ENCODE measurements at places on chromosomes 13 and 19.

GRCh38 chr19:55372316-55373081 is 2.2 kb upstream of the IL11 start:
- DNase-seq, result peak; percentile 89

DNA sequence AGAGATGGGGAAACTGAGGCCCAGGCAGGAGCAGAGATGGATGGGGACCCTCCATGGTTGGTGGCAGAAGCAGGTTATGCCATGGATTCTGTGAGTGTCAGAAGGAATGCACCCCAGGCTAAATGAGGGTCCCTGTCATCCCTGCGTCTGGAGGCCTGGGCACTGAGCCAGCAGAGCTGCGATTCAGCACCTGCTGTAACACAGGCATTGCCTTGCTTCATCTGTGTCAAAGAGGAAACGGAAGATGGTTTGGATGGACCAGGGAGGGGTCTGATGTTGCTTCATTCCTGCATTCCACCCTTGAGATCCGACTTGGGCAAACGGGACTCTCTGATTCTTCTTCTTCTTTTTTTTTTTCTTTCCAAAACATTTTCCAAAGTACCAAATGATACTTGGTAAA is 1.2 kb downstream of the C5AR1 start:
- DNase-seq, result no peak

- peak; percentile 90 for DNase-seq
Observed at GRCh38 chr19:42121656-42122069, 10.6 kb downstream of the POU2F2 start.

- no peak for DNase-seq
Observed at GRCh38 chr13:94711561-94712286, 621 bp downstream of the SOX21 start.

DNA sequence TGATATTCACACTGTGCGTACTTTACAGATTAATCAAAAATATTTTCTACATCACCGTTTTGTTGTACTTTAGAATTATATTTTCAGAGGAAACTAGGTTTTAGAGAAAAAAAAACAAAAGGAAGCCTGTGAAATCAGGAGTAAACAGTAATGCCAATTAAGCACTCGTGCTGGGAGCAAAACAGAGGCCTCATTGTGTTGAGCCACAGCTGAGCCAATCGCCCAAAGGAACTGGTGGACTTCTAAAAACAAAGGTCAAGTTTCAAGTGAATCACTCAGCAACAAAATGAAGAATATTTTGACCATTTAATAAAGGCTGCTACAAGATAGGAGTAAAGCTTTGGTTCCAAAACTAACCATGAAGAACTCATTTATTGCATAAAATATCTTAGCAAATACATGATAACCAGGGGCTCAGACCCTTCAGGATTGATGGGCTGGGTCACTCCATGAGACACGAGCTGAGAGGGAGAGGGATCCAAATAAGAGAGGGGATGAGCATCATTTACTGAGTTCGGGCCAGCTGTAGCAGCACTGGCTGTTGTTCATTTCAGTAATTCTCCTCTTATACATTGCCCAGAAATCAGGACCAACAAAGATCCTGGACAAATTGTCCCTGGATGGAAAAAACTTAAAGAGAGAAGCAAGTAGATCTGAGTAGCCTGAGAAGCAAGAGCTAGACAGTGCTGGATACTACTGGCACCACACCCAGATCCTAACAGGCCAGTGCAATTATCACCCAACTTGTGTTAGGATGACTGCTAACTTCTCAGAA is 8.3 kb upstream of the NALCN start:
- no peak for DNase-seq

GRCh38 chr13:50740052-50740741 is 103.3 kb downstream of the DLEU7 start:
- DNase-seq, result no peak

DNA sequence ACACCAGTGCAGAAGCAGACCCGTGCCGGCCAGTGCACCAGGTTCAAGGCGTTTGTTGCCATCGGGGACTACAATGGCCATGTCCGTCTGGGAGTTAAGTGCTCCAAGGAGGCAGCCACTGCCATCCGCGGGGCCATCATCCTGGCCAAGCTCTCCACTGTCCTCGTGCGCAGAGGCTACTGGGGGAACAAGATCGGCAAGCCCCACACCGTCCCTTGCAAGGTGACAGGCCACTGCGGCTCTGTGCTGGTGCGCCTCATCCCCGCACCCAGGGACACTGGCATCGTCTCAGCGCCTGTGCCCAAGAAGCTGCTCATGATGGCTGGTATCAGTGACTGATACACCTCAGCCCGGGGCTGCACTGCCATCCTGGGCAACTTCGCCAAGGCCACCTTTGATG is 10.1 kb downstream of the ZNF44 start:
- no peak for DNase-seq

DNA sequence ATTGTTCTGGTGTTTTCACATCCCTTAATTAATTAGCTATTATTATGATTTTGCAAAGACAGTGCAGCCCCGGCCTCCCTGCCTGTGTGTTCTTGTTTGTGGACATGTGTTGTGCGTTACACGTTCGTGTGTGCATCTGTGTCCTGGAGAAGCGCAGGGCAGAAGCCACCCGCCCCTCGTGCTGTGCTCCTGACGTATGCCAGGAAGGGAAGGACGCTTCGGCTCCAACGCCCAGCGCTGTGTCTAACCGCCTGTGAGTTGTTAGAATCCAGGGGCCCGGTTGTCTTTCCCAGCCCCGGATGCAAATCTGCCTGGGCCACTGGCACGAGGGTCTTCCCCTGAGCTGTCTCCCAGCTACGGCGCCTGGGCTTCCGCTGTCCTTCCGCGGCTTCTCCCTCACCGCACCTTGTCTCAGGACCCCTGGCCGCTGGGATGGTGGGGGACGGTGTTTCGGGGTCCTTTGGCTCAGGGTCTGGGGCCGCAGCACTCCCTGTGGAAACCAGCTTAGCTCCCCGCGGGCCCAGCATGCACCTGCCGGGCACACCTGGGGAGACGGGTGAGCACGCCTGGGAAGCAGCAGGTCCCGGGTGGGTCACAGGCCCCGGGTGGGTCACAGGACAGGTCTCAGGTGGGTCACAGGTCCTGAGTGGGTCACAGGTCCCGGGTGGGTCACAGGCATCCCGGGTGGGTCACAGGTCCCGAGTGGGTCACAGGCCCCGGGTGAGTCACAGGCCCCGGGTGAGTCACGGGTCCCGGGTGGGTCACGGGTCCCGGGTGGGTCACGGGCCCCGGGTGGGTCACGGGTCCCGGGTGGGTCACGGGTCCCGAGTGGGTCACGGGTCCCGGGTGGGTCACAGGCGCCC is 51.5 kb downstream of the GAS6 start:
- DNase-seq, result no peak

DNA sequence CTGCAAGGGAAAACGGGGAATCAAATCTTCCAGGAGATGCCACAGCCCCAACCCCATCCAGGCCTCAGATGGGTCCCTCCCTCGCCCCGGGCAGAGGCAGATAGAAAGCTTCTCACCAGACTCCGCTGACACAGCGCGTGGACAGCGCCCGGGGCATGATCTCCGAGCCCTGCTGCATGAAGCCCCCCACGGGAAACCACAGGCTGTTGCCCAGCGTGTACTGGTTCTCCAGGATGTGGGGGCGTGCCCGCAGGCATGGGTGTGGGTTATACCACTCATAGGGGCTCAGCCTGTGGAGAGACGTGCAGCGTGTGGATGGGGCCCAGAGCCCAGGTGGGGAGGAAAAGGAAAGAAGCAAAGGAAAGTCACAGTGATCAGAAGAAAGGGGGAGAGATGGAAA is 27.2 kb upstream of the ATP1A3 start:
- DNase-seq, result no peak

DNA sequence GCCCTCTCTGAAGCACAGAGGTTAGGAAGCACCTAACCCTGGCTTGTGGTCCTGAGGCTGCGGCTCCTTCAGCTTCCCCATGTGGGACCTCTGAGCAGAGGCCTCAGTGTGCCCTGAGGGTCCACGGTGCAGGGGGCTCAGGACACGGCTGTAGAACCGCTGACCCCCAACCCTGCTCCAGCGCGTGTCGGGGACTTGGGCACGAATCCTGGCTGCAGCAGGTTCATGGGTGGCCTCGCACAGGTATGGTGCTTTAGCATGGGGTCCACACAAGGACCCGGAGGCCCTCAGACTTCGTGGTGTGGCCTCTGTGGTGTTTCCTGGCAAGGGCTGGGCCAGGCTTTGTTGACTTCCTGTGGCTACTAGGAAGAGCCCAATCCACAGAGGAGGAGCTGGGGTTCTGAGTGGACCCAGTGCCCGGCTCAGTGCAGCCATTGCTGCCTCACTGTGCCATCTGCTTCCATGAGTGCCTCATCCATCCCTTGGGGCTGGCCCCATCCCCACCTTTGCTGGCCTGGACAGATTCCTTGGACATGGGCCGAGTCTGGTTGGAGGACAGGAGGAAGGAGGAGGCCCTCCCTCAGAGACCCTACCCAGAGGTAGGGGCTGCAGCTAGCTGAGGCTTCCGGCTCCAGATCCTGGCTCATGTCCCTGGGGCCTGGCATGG is 24.5 kb downstream of the ZBTB7A start:
- no peak for DNase-seq

- peak; percentile 68 for DNase-seq
Observed at GRCh38 chr19:532561-533363, 1.2 kb downstream of the CDC34 start.

DNA sequence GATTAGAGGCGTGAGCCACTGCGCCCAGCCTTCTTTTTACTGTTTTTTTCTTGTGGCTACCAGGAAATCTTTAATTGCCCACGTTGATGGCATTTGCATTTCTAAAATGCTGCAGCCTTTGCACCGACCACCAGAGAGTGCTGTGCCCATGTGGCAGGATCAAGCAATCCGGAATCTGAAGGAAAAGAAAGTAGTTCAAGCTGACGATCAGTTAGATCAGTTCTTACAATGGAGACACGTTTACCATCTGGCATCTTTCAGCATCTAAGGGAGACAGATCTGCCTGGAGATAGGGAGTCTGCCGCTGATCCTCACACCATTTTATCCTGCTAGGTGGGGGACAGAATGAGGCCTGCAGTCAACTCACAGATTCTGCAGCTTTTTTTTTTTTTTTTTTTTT is 19.9 kb downstream of the TINCR start:
- peak; percentile 30 for DNase-seq

GRCh38 chr13:20101467-20102316 is 59.2 kb downstream of the GJA3 start:
- DNase-seq, result peak; percentile 9

- DNase-seq, result no peak
Observed at GRCh38 chr13:100140441-100140840, 51.5 kb downstream of the PCCA start.

DNA sequence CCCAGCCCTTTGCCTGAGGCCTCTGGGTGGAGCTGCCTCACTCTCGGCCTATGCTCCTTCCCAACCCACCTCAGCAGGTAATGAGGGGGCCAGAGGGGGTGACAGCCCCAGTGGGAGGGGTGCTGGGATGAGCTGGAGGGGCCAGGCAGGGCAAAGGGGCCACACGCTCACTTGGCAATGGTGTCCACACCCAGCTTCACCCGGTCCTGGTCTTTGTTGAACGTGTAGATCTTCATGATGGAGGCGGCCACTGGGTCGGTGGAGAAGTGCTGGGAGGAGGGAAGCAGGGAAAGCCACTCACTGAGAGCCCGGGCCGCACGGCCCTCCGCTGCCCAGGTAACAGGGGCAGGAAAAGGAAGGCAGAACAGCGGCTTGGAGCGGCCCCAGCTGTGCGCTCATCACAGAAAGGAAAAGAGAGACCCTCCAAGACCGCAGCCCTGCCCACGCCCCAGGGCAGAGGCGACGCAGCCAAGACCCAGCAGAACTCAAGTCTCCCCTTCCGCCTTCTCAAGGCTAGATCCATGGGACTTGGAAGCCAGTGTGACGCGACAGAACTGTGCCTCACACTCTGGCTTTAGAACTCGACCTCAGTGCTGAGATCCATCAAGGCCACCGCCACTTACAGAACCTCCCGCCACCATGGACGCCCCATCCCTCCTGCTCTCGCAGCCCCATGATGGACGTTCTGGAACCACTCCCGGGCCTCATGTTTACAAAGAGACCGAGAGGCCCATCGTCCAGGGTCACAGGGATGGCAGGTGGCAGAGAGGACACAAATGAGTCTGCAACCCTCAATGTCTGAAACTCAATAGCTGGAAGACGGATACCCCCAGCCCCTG is 9.2 kb downstream of the UBXN6 start:
- DNase-seq, result no peak
